Fibroblast of villous mesenchyme (primary cell): ENCODE measurements at places on chromosomes 5 and 9. TPM values are rescaled to one million over a fixed set of nuclear protein-coding genes. Genes with fewer than 3 reads are reported as not detected.
A peak's percentile ranks its signal among the peaks of the same experiment; 100 is the strongest.

DNA sequence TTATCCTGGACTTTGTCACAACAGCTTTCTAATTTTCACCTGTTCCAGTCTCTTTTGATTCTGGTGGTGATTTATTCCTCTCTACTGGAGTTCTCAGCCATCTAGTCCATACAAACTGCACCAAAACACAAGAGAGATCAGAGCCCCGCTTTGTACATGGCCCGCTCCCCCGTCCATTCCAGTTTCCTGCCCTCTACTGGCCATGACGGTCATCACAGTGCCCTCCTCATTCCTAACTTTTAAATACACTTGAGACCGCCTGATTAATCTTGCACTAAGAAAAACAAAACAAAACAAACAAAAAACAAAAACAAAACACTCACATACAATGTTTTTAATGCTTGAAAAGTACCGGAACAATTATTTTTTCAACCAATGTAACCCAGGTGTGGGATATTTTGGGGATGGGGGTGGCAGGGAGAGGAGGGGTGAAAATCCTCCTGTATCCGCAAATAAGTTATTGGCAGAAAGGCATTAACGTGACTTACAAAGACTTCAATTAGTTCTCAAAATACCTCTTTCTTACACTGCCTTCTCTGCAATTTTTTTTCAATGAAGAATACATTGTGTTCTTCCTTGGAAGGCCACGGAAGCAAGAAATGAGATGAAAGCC is 84.8 kb upstream of the PAM start:
- peak; percentile 36 for DNase-seq

DNA sequence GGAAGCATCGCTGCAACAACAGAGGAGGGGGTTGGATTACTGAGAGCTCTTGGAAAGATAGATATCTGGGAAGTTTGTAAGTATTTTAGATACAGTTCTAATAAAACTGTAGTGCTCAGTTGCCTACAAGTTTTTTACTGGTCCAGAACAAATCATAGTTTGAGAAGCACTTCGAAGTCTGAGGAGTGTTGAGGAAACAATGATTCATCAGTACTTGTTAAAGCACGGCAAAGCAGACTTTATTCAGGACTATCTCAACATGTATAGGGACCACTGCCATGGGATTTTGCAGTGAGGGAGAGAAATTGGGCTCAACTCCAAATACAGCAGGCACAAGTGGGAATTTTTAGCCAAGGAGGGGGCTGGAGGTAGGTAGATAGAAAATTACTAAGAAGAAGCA is 25.3 kb upstream of the RECK start:
- no peak for DNase-seq

Gene DUSP1
- 98.2 and 246 TPM in 2 replicates for total RNA-seq

Gene MXD3
- 7.7 and 9.1 TPM in 2 replicates for total RNA-seq

DNA sequence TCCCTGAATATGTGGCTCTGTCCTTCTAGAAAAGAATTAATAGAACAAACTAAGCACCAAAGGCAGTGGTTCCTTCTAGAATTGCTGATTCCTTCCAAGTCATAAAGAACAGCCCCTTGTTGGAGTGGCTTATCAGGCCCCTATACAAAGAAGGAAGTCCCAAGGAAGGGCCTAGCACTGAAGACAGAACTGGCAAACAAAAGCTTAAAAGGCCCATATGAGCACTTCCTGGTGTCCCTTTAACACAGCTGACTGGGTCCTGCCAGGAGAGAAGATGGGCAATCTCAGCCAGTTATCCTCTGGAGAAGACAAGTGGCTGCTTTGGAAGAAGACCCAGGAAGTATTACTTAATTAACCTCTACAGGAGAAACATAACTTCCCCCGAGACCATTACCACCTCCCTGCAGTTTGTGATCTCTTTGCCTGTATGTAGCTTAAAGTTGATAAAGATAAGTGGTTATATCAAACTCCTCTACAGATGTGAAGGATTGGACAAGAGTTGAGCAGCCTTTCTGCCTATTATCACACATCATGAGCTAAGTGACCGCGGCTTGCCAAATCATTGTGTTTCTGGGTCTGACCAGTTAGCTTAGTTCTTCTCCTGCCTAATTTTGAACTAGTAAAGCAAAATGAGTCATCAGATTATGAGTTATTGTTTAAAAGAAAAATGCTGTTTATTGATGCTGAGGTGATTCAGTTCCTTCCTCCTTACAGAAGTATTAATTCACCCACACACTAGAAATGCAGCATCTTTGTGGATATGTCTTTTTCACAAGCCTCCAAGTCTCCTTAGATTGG is 13.3 kb upstream of the STING1 start:
- DNase-seq: peak; percentile 43

- DNase-seq: peak; percentile 44
These were observed 75.2 kb downstream of the ESM1 start for GRCh38 chr5:54909911-54910870.

GRCh38 chr5:39157701-39158100 is 61.7 kb downstream of the FYB1 start:
- DNase-seq: no peak

DNA sequence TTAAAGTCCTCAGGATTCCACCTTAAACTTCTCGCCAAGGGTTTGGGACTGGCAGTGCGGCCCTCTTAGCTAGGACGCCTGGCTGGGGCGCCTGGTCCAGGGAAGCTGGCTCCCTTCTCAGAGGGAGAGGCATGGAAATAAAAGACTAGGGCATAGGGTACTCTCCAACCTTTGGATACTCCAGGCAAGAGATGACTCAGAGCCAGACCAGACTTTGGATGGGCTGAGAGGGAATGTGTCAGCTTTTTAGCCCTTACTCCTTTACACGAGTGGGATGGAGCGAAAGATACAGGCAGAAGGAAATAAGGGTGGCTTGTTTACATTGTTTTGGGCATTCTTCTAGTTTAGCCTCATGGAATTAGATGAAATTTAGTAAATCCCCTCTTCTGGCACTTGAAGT is 48.2 kb downstream of the IL31RA start:
- DNase-seq: peak; percentile 34

DNA sequence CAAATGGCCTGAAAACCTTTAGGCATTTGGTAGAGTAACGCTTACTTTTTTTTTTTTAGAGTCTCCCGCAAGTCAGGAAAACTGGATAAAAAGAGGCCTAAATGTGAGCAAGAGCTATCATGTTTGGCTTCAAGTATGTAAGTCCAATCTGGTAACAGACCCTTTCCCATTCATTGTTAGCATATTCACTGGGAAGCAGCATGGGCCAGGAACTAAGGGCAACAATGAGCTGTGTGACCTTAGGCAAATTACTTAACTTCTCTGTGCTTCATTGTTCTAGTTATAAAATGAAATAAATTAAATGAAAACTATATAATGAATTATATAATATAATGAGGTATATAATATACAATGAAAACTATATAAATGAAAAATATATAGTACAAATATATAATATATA is 114.3 kb upstream of the PCA3 start:
- no peak for DNase-seq

DNA sequence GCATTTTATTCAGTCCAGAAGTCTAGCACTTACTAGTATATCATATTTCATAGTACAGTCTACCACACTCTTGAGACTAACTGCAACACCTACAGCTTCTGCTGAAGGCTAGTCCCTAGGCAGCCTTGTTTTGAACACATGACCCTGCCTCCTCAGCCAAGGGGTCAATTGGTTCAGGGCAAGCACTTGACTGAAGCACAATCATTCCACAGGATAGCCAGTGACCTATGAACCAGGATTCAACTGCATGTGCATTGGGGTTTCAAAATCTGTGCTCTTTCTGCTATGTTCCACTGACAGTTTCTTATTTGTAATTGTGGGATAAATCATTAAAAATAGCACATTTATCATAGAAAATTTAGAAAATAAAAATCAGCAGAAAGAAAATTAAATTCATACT is 186.8 kb downstream of the TMEM161B start:
- no peak for DNase-seq

GRCh38 chr5:71864730-71865601 is 145.9 kb downstream of the CARTPT start:
- no peak for DNase-seq

DNA sequence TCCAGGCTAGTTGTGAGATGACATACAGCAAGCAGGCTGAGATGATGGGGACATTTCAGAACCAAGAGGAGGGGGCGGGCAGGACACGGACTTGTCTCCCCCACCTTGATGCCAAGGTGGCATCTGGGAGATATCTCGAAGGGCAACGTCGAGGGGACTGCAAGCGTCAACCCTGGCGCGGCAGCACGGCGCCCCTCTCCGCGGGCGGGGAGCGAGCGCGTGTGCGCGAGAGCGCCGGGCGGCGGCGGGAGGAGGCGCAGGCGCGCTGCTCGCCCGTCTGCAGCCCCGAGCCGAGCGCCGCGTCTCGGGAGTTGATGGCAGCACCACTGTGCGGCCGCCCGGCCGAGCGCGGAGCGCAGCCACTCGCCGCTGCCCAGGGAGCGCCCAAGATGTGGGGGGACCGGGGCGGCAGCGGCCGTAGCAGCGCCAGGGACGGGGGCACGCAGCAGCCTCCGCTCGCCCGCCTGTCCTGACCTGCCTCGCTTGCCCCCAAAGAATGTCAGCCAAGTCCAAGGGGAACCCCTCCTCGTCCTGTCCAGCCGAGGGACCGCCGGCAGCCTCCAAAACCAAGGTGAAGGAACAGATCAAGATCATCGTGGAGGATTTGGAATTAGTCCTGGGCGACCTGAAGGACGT is at the start of gene PRR16:
TSS of gene PRR16 (plus strand) at position 310 of the 636 bp plus-strand sequence.
- DNase-seq: peak; percentile 71

Gene C7
- total RNA-seq: under 0.01 TPM in 1 of 2 replicates, not detected in the other

- peak; percentile 96 for DNase-seq
These were observed 102.4 kb downstream of the DAPK1 start for GRCh38 chr9:87599901-87600610.

Gene DTWD2
- 10.6 and 10.8 TPM in 2 replicates for total RNA-seq

Gene ADGRD2
- not detected in 2 replicates for total RNA-seq

DNA sequence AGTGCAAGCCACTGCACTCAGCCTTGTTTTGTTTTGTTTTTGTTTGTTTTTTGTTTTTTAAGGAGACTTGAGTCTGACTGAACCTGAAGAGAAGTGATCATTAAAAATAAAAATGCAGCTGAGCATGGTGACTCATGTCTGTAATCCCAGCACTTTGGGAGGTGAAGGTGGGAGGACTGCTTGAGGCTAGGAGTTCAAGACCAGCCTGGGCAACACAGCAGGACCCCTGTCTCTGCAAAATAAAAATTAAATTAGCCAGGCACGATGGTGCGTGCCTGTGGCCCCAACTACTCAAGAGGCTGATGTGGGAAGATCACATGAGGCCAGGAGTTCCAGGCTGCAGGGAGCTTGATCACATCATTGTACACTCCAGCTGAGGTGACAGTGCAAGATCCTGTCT is 6.2 kb downstream of the SLC1A1 start:
- DNase-seq: peak; percentile 24

DNA sequence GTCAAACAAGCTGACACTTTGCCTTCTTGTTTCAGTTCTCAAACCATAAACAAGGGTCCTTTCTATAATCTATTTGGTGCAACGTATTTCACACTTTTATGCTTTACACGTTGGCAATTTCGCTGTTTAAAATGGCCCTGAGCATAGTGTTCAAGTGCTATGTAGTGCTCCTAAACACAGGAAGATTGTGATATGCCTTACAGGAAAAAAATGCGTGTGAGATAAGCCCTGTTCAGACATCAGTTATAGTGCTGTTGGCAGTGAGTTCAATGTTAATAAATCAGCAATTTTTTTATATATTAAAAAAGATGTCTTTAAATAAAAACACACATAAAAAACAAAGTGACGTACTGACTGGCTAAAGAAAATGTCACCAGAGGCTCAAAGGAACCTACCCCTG is 23.9 kb downstream of the CLINT1 start:
- DNase-seq: no peak

- no peak for DNase-seq
These were observed 91.0 kb upstream of the SH3PXD2B start for GRCh38 chr5:172545291-172545801.

- no peak for DNase-seq
These were observed 664 bp upstream of the RAB3C start for GRCh38 chr5:58582019-58582802.

DNA sequence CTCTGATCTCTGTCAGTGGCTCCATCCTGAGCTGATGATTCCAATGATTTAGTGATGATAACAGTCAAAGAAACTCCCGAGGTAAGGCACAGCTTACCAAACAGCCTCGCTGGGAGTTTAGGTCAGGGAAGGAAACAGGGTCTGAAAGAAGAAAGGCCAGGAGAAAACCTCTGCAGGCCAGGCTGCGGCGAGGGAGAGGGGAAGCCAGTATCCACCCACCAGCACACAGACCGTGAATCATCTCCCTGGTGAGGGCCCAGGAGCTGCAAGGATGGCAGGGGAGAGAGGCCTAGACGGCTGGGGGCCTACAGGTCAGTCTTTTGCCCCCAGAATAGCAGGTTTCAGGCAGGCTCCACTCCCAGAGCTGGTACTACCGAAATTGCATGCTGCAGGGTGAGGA is 590.5 kb downstream of the CCDC171 start:
- no peak for DNase-seq

GRCh38 chr5:1850324-1851154 is 32.2 kb downstream of the IRX4 start:
- DNase-seq: no peak

DNA sequence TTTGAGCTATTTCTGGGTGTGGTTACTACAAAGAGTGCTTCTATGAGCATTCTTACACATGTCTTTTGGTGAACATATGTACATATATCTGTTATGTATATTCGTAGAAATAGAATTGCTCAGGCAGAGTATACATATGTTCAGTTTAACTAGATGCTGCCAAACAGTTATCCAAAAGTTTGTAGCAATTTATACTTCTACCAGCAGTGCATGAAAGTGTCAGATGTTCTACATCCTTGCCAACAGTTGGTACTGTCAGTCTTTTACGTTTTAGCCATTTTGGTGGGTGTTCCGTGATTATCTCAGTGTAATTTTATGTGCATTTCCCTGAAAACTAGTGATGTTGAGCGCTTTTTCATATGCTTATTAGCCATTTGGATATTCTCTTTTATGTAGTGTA is 35.9 kb upstream of the DMRT2 start:
- DNase-seq: no peak

- no peak for DNase-seq
These were observed 16.6 kb upstream of the STOM start for GRCh38 chr9:121386442-121387175.

Gene TMEM161B
- total RNA-seq: 14.2 and 18.1 TPM in 2 replicates

DNA sequence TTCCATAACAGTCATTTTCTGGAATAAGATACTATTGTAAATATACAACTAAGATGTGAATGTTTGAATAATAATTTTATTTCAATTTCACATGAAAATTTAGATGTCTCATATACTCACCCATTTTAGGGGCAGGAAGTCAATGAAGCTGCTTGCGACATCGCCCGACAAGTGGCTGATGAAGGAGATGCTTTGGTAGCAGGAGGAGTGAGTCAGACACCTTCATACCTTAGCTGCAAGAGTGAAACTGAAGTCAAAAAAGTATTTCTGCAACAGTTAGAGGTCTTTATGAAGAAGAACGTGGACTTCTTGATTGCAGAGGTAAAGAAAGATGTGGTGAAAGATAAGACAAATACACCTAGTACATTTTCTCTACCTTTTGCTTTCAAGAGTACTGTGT is 8.6 kb downstream of the BHMT start:
- DNase-seq: no peak

- peak; percentile 61 for DNase-seq
These were observed 1.1 kb upstream of the TLE4 start for GRCh38 chr9:79570448-79571308.
